ENCODE measurements at places on chromosomes 12 and 14.

GRCh38 chr12:80040075-80040738 lies 59.1 kb upstream of the OTOGL start:
- peak; percentile 5 for DNase-seq

GRCh38 chr12:120719072-120719471 lies 6.6 kb upstream of the ACADS start:
- DNase-seq = no peak

DNA sequence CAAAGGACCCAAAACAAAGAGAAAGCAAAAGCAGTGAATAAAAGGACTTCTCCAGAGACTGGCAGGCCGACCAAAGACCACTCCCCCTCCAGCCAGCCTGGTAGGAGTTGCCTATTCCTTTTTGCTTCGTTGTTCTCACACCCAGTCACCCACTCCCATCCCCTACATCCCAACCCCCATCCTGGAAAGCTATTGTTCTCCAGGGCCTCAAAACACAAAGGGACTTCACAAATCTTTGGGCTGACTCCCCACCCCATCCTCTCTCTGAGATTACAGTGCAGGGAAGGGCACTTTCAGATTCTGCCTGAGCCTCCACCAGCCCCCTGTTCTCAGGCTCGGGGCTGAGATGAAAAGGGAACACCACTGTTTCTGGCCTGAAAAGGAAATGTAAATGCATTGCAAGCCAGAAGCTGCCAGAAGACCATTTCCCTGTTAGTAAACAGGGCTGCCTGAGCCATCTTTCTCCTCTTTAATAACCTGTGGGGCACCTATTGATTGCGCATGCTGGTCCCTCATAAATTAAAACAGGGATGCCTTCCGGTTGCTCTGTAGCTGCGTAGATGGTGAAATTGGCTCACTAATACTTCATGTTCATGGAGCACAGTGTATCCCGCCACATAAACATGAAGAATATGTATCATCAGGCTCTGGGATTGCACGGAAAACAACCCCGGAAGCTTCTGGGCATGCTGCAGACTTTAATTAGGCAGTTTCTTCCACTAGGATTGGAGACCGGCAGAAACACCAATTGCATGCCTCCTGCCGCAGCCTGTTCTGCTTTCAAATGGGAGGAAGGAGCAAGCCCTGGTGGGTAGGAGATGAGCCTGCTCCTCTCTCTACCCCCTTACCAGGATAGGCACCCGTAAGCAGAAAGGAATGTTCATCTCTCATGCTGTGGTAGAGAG lies 130.3 kb upstream of the FUT8 start:
- DNase-seq = peak; percentile 91

- DNase-seq = no peak
These were observed 38.5 kb upstream of the MDM1 start for GRCh38 chr12:68370667-68371066.

DNA sequence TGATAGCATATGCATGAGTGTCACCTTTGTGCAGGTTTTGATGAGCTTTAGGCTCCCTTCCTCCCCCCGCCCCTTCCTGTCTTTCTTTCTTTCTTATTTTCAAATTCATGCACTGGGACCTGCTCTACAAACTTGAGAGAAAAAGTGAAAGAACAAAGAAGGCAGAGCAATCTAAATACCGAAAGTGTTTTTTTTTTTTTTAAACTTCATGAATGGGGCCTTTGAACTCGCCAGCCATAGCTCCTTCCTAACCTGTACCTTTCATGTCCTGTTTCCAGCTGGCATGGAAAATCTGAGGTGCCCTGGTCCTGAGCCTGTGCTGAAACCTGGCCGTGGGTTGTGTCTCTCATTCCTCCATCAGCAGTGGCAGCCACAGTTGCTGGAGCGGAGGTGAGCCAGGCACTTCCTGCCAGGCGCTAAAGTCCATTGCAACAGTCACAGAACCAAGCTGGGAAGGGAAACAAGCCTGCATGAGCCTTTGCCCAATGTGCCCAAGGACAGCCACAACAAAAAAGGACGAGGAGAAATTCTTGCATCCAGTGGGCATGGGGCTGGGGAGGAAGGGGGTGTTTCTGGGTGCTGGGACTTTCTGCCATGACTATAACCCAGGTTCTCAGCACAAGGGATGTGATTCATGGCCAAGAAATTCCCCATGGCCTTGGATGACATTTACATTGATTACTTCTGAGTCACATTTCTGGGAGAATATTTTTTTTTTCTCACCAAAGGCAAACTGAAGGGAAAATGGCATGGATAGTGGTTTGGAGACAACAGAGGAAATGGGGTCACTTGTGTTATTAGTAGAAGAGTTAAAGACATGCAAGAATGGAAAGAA lies 102.7 kb downstream of the TMEM30B start:
- DNase-seq = peak; percentile 94

- DNase-seq = no peak
These were observed 46.9 kb downstream of the CHGA start for GRCh38 chr14:92969871-92970270.

GRCh38 chr12:93373961-93374656 lies 3.6 kb upstream of the NUDT4 start:
- no peak for DNase-seq

- no peak for DNase-seq
These were observed 69.0 kb upstream of the GPHB5 start for GRCh38 chr14:63387711-63388110.

- no peak for DNase-seq
These were observed 24.7 kb downstream of the DDHD1 start for GRCh38 chr14:53128303-53129028.

DNA sequence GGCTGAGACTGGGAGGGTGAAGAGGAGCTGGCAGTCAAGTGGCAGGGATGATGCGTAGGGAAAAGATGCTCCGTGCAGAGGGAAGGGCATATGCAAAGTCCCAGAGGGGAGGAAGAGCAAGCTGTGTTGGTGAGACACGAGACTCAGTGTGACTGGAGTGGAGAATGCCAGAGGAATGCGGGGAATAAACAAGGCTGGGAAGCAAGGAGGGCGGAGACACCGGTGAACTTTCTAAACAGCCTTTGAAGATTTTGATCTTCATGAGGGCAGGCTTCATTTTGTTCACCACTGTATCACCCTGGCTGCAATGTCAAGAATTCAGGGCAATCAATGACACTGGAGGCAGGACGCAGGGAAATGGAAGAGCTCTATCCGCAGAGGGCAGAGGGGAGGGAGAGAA lies 535.8 kb downstream of the FUT8 start:
- DNase-seq = peak; percentile 38

DNA sequence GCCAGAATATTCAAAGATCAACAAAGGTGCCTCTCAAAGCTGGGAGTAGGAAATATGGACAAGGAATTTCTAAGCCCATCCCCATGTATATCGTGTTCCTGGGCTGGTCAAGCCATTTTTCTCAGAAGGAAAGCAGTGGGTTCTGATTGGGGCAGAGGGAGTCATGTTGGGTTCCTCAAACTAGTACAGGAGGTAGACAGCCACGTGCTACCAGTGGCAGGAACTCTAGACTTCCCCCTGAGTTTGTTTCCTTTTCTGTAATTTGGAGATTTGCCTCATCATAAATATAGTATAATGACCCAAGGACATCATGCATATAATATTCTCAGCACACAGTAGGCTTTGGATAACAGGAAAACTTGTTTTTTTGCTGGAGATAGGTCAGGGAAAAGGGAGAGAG lies 16.4 kb upstream of the PLEKHH1 start:
- DNase-seq = no peak

DNA sequence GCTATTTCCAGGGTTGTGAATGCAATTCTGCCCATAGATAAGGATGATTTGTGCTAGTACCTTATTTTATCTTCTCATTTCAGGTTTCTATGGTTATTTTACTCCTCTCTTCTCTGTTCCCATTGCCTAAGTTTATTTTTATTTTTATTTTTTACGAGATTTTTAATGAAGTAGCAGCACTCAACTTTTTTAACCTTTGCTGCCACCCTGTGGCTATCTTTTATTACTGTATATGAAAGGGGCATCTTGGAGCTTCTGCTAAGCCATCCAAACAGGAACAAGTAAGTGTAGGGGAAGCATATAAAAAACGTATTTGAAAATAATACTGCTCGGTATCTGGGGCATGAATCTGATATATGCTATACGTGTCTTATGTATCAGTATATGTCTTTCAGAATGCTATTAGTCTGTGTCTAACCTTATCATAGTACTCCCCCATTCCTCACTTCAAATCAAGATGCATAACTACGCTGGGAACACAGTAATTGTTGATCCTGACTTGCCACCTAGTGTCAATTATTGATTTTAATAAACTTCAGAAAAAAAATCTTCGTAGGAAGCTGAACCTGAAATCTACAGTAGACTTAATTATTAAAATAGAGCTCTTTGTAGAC lies 60.3 kb downstream of the KLRG1 start:
- peak; percentile 53 for DNase-seq

All from urothelium cell line (cell line).